GM13977 (cell line): ENCODE measurements at places on chromosomes 7 and 10.
A peak's percentile ranks its signal among the peaks of the same experiment; 100 is the strongest.

DNA sequence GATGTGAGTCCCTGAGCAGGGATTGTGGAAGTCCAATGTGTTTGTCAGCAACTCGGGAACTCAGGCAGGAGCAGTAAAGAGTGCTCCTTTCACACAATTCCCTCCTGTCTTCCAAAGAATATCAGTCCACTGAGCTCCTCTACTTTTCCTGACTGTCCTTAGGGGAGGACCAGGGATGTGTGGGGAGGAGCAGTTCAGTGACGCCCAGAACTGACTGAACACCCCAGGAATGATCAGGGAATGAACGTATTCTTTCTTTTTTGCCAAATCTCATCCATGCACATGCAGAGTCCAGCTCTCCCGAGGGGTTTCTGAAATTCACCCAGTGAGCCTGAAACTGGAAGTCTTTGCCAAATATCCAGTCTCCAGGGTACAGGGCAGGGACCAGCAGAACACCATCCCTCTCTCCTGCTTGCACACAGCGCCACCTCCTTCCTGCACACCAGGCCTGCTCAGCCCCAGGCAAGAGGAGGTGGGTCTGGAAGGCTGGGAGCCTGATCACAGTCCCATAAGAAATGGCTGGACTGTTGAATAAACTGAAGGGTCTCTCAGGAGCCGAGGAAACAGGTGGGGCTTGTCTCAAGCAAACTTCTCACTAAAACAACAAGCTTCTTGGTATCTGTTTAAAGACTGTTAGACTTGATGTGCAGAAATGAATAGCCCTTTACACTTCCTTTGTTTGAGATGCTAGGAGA is 294.7 kb downstream of the C7orf25 start:
- DNase-seq, result no peak

GRCh38 chr10:100506596-100507356 is 12.9 kb downstream of the SEC31B start:
- DNase-seq, result no peak

GRCh38 chr7:31860925-31861324 is 173.9 kb downstream of the PPP1R17 start:
- DNase-seq, result no peak

- no peak for DNase-seq
These were observed 25.9 kb downstream of the DNAJB12 start for GRCh38 chr10:72328829-72329204.

GRCh38 chr7:122884186-122884585 is 2.1 kb downstream of the CADPS2 start:
- DNase-seq, result no peak

- DNase-seq, result no peak
These were observed 15.8 kb downstream of the SCD start for GRCh38 chr10:100362570-100363496.

DNA sequence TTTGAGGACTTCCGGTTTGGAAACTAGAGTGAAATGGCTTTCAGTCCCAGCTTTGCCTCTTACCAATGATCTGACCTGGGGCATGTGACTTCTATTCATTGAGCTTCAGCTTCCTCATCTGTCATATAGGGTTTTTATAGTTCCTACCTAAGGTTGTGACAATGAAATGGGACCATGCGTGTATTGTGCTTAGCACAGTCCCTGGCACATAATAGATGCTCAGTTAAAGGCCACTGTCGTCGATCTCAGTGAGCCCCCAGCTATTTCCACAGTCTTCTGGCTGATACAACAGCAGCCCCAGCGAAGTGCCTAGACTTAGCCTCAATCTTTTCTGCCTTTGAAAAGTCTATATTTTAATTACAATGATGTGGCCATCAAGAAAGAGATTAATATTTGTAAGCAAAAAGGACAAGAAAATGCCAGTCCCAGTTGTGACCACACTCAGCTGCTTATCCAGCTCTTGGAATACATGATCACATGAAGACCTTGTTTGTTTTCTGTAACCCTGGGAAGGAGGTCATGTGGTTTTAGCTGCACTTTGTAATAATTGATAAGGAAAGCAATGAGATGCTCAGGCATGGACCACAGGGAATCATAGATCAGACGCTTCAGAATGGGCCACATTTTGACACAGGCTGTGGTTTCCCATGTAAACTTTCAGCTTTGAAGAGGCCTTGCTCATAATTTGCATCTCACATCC is 44.6 kb downstream of the VWA2 start:
- DNase-seq, result no peak

- DNase-seq, result no peak
These were observed 55.3 kb downstream of the CH25H start for GRCh38 chr10:89151857-89152256.

DNA sequence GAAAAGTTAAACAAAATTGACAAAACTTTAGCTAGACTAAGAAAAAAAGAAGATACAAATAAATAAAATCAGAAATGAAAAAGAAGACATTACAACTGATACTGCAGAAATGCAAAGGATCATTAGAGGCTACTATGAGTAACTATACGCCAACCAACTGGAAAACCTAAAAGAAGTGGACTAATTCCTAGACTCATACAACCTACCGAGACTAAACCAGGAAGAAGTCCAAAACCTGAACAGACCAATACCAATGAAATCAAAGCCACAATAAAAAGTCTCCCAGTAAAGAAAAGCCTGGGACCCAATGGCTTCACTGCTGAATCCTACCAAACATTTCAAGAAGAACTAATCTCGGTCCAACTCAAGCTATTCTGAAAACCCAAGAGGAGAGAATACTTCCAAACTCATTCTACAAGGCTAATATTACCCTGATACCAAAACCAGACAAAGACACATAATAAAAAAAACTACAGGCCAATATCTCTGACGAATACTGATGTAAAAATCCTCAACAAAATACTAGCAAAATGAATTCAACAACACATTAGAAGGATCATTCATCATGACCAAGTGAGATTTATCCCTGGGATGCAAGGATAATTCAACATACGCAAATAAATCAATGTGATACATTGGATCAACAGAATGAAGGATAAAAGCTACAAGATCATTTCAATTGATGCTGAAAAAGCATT is 20.3 kb downstream of the ELAPOR2 start:
- DNase-seq, result no peak

- no peak for DNase-seq
These were observed 319.4 kb upstream of the GALNT17 start for GRCh38 chr7:70812511-70812910.

DNA sequence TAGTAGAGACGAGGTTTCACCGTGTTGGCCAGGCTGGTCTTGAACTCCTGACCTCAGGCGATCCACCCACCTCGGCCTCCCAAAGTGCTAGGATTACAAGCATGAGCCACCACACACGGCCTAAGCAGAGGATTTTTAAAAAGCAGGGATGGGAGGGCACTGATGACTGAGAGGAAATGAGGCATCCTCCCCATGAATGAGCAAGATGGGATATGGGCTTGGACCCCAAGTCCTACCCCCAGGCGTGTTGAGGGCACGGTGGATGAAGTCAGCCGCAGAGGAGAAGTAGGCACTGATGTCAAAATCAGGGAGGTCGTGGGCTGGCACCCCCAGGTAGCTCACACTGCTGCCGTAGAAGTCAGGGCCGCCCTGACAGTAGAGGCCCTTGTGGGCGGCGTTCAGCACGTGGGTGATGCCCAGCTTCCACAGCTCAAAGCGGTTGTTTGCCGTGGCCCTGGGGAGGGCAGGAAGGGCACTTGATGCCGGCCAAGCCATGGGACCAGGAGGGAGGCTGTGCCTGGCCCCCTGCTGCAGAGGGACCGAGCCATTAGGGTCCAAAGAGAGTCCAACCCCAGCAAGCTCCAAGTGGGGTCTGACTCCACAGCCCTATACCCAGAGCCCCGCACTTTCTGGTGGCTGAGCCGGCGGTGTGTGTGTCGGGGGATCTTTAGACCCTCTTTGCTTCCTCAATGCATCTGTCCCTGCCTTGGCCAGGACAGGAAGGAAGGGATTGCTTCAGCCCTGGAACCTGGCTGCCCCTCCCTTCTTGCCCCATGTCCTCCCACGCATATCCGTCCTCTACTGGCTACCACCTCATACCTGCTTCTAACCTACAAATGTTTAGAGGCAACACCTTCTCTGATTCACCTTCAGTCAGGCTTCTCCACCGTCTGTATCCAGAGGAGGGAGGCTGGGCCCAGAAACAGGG is 3.4 kb upstream of the SAMD8 start:
- DNase-seq, result no peak

- DNase-seq, result no peak
These were observed 76.2 kb downstream of the TET1 start for GRCh38 chr10:68636335-68636734.

GRCh38 chr10:78589687-78590086 is 479.1 kb upstream of the ZMIZ1 start:
- DNase-seq, result no peak

DNA sequence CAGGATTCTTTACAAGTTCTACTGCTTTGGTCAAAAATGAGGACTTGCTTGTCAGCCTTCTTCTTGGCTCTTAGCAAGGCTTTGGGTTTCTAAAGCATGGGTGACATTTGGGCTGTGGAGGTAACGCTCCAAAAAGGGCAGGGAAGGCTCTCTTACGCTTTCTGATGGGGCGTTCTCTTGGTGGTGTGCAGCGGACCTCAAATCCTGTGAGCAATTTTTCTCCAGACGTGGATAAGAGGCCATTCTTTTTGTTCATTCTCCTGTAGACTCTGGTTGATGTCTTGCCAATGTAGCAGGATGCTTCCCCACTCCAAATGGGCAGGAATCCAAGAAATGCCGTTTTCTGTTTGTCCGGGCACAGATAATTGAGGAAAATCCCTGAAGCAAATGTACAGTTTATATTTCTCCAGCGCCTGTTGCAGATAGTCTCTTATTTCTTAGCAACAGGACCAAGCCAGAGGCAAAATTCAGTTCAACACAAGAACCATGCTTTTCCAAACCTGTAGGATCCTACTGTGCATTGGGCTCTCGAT is 138.4 kb upstream of the NFE2L3 start:
- no peak for DNase-seq

GRCh38 chr10:656883-657282 is 32.6 kb downstream of the DIP2C start:
- no peak for DNase-seq

DNA sequence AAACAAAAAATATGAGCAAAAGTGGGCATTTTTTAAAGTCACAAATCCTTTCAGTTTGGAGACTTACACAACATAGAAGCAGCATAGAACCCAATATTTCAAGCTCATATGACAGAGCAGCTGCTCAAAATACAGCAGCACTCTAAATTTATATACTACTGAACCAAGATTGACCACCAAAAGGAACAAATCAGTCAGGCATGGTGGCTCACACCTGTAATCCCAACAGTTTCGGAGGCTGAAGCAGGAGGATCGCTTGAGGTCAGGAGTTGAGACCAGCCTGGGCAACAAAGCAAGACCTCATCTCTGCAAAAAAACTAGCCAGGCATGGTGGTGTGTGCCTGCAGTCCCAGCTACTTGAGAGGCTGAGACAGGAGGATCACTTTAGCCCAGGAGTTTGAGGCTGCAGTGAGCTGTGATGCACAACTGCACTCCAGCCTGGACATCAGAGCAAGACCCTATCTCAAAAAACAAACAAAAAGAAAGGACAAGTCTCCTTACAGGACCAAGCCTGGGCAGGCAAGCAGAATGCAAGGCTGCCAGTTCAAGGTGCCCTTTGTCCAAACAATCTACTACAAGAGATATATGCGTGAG is 40.0 kb downstream of the PARD3 start:
- DNase-seq, result no peak

- no peak for DNase-seq
These were observed 1.6 kb downstream of the PDGFA start for GRCh38 chr7:517774-518629.

- DNase-seq, result no peak
These were observed 4.5 kb downstream of the GHRHR start for GRCh38 chr7:30968294-30968693.

- DNase-seq, result no peak
These were observed 60.0 kb upstream of the LRGUK start for GRCh38 chr7:134067164-134067563.

GRCh38 chr7:144842377-144842851 is 6.6 kb upstream of the TPK1 start:
- DNase-seq, result peak; percentile 40

- DNase-seq, result no peak
These were observed 252.9 kb downstream of the HGF start for GRCh38 chr7:81516898-81517297.

GRCh38 chr10:76514321-76514720 is 1082.9 kb downstream of the LRMDA start:
- no peak for DNase-seq

DNA sequence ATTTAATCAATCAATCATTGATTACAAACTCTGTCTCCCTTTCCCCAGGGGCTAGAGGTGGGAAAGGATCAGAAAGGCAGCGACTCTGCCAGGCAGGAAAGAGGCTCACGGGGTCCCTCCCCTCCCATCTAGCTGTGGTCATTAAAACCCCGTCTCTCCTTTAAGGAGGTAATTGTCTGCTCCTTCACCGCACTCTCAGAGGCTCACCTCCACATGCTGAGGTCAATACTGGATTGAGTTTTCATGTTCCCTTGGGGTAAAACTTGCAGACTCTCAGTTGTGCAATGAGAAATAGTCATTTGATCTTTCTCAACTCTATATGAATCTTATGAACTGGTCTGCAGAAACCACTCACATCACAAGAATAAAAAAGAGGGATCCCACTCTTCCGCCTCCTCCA is 368.8 kb downstream of the ADRA2A start:
- DNase-seq, result no peak

DNA sequence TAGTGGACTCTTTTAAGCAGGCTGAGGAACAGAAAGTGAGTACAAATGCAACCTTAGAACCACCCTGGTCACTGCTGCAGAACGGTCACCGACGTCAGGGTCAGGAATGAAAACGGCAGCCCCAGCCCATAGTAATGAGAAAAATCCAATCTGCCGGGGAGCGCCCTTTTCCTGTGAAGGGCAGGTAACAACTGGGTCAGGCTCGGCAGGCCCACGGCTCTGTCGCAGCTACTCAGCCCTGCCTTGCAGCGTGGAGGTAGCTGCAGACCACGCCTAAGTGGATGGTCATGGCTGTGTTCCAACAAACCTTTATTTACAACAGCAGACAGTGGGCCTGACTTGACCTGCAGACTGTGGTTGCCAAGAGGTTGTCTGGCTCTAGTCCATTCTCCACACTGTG is 563.2 kb downstream of the DNAJB6 start:
- no peak for DNase-seq

DNA sequence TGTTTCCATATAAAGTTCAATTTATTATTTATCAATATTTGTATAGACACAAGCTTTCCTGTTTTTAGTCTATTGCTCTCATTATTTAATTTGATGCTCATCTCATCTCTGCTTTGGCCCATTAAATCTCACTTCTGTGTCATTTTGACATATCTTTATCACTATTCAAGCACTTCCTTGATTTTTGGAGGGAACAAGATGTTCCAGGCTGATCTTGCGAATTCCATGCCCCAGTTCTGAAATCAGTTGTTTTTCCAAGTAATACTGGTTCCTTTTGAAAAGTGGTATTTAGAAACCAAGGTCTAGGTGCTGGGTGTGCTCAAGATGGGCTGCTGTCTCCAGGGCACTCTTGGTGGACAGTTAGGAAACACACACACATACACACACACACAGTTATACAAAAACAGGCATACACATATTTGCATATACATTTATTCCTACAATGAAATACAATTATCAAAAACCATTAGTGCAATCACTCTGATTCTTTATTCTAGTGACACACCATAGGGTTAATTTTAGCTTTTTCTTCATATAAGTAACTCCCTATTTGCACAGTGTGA is 4.4 kb upstream of the RBM33 start:
- DNase-seq, result no peak
